IMR-90 (cell line): ENCODE measurements at places on chromosomes 16 and 17. TPM values are rescaled to one million over a fixed set of nuclear protein-coding genes. Genes with fewer than 3 reads are reported as not detected.

The CMTM4 gene
- 14.5 and 15.8 TPM in 2 replicates for total RNA-seq

The SP6 gene
- total RNA-seq = under 0.01 TPM in 2 replicates

The TSPAN10 gene
- 1.1 and 1.4 TPM in 2 replicates for total RNA-seq

The GPRC5B gene
- 2.2 and 2.5 TPM in 2 replicates for total RNA-seq

The GID4 gene
- total RNA-seq = 3.9 and 5.0 TPM in 2 replicates

The PSMB3 gene
- total RNA-seq = 510 and 828 TPM in 2 replicates

The HLF gene
- 0.18 TPM in 1 of 2 replicates, not detected in the other for total RNA-seq

The FAM117A gene
- total RNA-seq = 0.56 and 0.72 TPM in 2 replicates

GRCh38 chr16:5166486-5166885 lies 68.9 kb upstream of the EEF2KMT start:
- H3K27me3 ChIP-seq = no peaks in the 10 kb centered on the region
- no peak overlapping the region for H3K4me3 ChIP-seq
- H3K36me3 ChIP-seq = no peaks in the 10 kb centered on the region
- H3K4me1 ChIP-seq = no peaks in the 10 kb centered on the region
- no peak for DNase-seq
- H3K27ac ChIP-seq = no peak overlapping the region

GRCh38 chr17:57515662-57516211 lies 229.4 kb downstream of the CCDC182 start:
- DNase-seq = no peak
- no peak overlapping the region for H3K27ac ChIP-seq
- H3K27me3 ChIP-seq = no peaks in the 10 kb centered on the region
- H3K4me1 ChIP-seq = peaks cover 14% of the 10 kb centered on the region; the same call in 1 of the 2 replicates
- no peak overlapping the region for H3K4me3 ChIP-seq
- H3K36me3 ChIP-seq = no peaks in the 10 kb centered on the region

DNA sequence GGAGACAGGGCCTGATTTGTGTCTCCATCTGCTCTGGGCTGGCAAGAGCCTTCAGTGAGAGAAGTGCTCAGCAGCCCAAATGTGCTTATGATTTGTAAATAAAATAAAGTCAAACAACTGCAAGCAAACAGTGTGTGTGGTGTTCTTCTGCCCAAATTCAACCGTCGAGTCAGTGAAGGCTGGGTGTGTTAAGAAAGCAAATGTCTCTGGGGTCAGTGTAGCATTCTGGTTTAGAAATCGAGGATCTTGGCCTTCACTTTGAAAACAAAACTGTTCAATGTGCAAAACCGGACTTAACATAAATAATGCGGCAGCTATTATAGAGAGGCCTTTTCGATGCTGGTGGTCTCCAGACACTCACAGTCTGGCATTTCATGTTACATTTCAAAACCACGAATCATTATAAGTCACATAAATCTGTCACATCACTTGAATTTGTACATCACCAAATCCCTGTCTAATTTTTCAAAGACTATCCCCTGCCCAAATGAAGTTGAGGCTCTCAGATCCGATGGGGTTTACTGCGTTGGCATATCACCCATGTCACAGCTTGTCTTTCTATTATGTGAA lies 158.6 kb upstream of the MYOCD start:
- H3K27me3 ChIP-seq = no peaks in the 10 kb centered on the region
- H3K27ac ChIP-seq = no peak overlapping the region
- no peak for DNase-seq
- H3K36me3 ChIP-seq = no peaks in the 10 kb centered on the region
- H3K4me1 ChIP-seq = peaks cover 15% of the 10 kb centered on the region

- H3K36me3 ChIP-seq = no peaks in the 10 kb centered on the region
- H3K27me3 ChIP-seq = no peaks in the 10 kb centered on the region
- H3K4me3 ChIP-seq = no peak overlapping the region
- H3K27ac ChIP-seq = no peak overlapping the region
- peaks cover 28% of the 10 kb centered on the region for H3K4me1 ChIP-seq
Measured at GRCh38 chr16:81544261-81544660, 99.7 kb downstream of the CMIP start.

DNA sequence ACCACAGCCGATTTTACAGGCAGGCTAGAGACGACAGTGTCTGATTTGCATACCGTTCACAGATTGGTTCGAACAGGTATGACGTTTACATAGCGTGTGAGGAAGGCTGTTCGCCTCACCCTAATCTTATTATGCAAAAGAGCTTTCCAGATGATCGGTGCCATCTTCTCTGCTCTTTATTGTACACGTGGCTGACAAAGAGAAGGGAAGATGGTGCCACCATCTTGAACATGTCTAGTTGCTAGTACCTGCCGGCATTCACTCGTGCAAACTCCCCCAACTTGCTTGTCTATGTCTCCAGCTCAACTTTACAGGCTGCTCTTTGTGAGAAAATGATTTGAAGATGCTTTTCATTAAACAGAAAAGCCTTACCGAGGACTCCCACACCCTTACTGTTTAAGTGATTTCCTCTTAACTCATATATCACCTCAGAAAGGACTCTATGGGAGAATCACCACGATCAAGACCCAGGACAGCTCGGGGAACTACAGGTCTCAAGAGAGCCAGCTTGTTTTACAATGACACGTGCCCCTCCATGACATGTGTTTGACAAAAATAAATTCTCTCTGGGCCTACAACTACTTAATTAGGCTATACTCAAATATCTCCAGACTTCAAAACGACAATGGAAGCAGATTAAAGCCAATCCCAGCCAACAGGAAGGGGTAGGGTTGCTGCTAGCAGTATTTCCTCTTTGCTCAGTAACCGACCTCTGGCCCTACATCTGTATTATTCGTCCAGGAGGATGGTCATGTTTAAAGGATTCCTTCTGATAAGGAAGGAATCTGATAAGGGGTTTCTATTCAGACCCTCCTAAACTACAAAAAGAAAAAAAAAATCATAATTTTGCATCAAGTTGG lies 480.6 kb downstream of the TMEM114 start:
- H3K27ac ChIP-seq = no peak overlapping the region
- H3K4me3 ChIP-seq = no peak overlapping the region
- no peaks in the 10 kb centered on the region for H3K4me1 ChIP-seq
- H3K36me3 ChIP-seq = no peaks in the 10 kb centered on the region
- DNase-seq = no peak
- H3K27me3 ChIP-seq = no peaks in the 10 kb centered on the region

GRCh38 chr17:51166987-51167931 lies 1.0 kb downstream of the NME2 start:
- H3K4me1 ChIP-seq = peaks cover 8% of the 10 kb centered on the region; the same call in 1 of the 2 replicates
- peak overlapping the region; percentile 87 for H3K27ac ChIP-seq
- peaks cover 33% of the 10 kb centered on the region for H3K36me3 ChIP-seq

- H3K4me1 ChIP-seq = peaks cover 18% of the 10 kb centered on the region
- H3K27ac ChIP-seq = no peak overlapping the region
- H3K4me3 ChIP-seq = no peak overlapping the region
- no peaks in the 10 kb centered on the region; the same call in 1 of the 2 replicates for H3K36me3 ChIP-seq
- no peak for DNase-seq
Measured at GRCh38 chr17:64084940-64085649, 44.8 kb downstream of the ERN1 start.

- no peak for DNase-seq
- peaks cover 21% of the 10 kb centered on the region for H3K4me1 ChIP-seq
- no peaks in the 10 kb centered on the region for H3K27me3 ChIP-seq
- no peak overlapping the region for H3K27ac ChIP-seq
- H3K4me3 ChIP-seq = no peak overlapping the region
- H3K36me3 ChIP-seq = peaks cover 41% of the 10 kb centered on the region
Measured at GRCh38 chr17:78901806-78902205, 1.2 kb downstream of the CEP295NL start.

- H3K27ac ChIP-seq = no peak overlapping the region
- H3K36me3 ChIP-seq = peaks cover 86% of the 10 kb centered on the region
- H3K4me1 ChIP-seq = peaks cover 6% of the 10 kb centered on the region; the same call in 1 of the 2 replicates
- no peaks in the 10 kb centered on the region for H3K27me3 ChIP-seq
- H3K4me3 ChIP-seq = no peak overlapping the region
Measured at GRCh38 chr16:87834005-87834667, 35.2 kb downstream of the SLC7A5 start.

- no peaks in the 10 kb centered on the region for H3K27me3 ChIP-seq
- DNase-seq = peak; percentile 38
- peaks cover 3% of the 10 kb centered on the region for H3K4me1 ChIP-seq
- H3K27ac ChIP-seq = peak overlapping the region; percentile 13; the same call in 1 of the 2 replicates
- peak overlapping the region; percentile 91 for H3K4me3 ChIP-seq
Measured at GRCh38 chr16:31093132-31093703, 1.4 kb downstream of the VKORC1 start.

DNA sequence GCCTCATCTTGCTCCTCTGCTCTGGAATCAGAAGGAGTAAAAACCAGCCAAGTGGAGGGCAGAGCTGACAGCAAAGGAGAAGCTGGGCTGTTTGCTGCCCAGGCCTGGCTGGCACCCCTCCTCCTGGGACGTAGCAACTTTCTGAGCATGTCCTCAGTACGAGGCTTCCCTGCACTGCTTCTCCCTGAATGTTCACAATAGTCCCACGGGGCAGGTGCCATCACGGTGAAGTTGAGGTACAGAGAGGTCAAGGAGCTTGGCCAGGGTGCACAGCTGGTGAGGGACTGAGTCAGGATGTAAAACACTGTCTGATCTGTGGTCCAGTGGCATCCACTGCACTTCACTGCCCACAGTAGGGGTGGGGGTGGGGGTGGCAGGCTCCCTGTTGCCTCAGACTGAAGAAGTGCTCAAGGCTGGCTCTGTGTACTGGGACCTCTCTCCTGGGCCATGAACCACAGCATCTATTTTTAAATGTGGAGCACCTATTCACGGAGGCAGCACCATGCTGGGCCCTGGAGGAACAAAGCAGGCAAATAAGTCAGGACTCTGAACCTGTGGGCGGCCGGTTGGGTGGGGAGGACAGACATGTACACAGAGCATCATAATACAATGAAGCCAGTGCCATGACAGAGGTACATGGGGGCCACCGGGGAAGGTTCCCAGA lies 369.5 kb downstream of the SEC14L1 start:
- DNase-seq = no peak
- no peaks in the 10 kb centered on the region; the same call in 1 of the 2 replicates for H3K4me1 ChIP-seq
- no peak overlapping the region for H3K4me3 ChIP-seq
- no peaks in the 10 kb centered on the region for H3K36me3 ChIP-seq

GRCh38 chr16:29922986-29923501 lies 3.0 kb downstream of the KCTD13 start:
- DNase-seq = no peak
- H3K27ac ChIP-seq = no peak overlapping the region
- peaks cover 17% of the 10 kb centered on the region for H3K36me3 ChIP-seq
- no peaks in the 10 kb centered on the region for H3K27me3 ChIP-seq

- DNase-seq = no peak
- no peaks in the 10 kb centered on the region for H3K27me3 ChIP-seq
- no peaks in the 10 kb centered on the region for H3K4me1 ChIP-seq
Measured at GRCh38 chr17:38379448-38379847, 27.8 kb downstream of the SOCS7 start.

- H3K4me3 ChIP-seq = no peak overlapping the region
- H3K4me1 ChIP-seq = peaks cover 46% of the 10 kb centered on the region
- no peaks in the 10 kb centered on the region for H3K27me3 ChIP-seq
- peak; percentile 46 for DNase-seq
- H3K36me3 ChIP-seq = peaks cover 5% of the 10 kb centered on the region; the same call in 1 of the 2 replicates
Measured at GRCh38 chr17:38448208-38448771, 20.0 kb downstream of the ARHGAP23 start.

DNA sequence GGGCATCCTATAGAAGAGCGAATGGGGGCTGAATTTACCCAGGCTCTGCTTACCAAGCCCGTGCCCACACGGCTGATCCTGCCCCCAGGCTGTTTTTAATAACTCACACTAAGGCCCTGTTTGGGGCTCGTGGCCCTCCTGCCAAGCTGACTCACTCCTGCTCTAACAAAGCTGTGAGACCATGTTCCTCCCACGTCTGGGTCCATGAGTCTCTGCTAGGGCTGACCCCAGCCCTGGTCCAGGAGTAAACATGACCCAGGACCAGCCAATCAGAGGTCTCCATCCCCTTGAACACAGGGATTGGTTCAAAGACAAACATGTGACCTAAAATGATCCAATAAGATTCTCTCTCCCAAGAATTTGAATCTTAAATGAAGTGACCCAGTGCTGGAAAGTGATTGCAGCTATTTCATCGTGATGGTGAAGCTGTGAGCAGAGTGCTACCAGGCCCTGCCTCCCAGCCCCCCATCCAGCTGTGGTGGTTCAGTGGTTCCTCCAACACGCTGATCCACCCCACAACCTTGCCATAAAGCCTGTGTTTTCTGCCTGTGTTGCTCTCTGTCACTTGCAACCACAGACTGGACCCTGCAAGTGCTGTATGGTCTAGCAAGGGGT lies 57.2 kb downstream of the C16orf82 start:
- no peaks in the 10 kb centered on the region for H3K27me3 ChIP-seq
- no peaks in the 10 kb centered on the region for H3K4me1 ChIP-seq
- no peak overlapping the region for H3K27ac ChIP-seq
- peak; percentile 7 for DNase-seq

- peaks cover 22% of the 10 kb centered on the region for H3K4me1 ChIP-seq
- no peak overlapping the region for H3K27ac ChIP-seq
- H3K27me3 ChIP-seq = no peaks in the 10 kb centered on the region
Measured at GRCh38 chr17:1077581-1077985, 80.7 kb downstream of the TIMM22 start.

- H3K36me3 ChIP-seq = no peaks in the 10 kb centered on the region
- H3K27me3 ChIP-seq = no peaks in the 10 kb centered on the region
- peaks cover 23% of the 10 kb centered on the region for H3K4me1 ChIP-seq
- H3K27ac ChIP-seq = no peak overlapping the region
- DNase-seq = no peak
Measured at GRCh38 chr17:40496634-40497420, 4.6 kb downstream of the TNS4 start.

DNA sequence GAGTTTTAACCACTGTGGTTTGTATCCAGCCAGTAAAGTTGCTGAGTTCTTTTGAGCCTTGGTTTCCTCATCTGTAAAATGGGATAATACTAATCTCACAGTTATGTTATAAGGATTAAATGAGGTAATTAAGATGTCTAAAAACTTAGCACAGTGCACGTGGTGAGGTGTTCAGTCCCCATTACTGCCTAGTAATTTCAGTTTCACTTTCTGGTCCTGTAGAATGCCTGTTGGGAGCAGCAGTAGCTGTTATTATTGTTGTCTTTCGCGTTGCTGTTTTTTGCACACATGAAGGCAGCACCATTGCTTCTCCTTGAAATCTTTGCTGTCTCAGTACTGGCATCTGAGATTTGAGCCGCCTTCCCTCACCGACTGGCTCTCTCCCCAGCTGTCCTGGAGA lies 182.4 kb downstream of the DNAH9 start:
- H3K27ac ChIP-seq = no peak overlapping the region
- no peaks in the 10 kb centered on the region for H3K27me3 ChIP-seq
- H3K36me3 ChIP-seq = no peaks in the 10 kb centered on the region
- H3K4me3 ChIP-seq = no peak overlapping the region
- no peak for DNase-seq
- H3K4me1 ChIP-seq = no peaks in the 10 kb centered on the region
